AG08396 (cell line): ENCODE measurements at places on chromosomes 3 and 15.

- no peak for DNase-seq
Observed at GRCh38 chr3:51964521-51964920, 2.7 kb downstream of the PCBP4 start.

- DNase-seq = peak; percentile 40
Observed at GRCh38 chr15:67068710-67069400, 3.5 kb downstream of the SMAD3 start.

DNA sequence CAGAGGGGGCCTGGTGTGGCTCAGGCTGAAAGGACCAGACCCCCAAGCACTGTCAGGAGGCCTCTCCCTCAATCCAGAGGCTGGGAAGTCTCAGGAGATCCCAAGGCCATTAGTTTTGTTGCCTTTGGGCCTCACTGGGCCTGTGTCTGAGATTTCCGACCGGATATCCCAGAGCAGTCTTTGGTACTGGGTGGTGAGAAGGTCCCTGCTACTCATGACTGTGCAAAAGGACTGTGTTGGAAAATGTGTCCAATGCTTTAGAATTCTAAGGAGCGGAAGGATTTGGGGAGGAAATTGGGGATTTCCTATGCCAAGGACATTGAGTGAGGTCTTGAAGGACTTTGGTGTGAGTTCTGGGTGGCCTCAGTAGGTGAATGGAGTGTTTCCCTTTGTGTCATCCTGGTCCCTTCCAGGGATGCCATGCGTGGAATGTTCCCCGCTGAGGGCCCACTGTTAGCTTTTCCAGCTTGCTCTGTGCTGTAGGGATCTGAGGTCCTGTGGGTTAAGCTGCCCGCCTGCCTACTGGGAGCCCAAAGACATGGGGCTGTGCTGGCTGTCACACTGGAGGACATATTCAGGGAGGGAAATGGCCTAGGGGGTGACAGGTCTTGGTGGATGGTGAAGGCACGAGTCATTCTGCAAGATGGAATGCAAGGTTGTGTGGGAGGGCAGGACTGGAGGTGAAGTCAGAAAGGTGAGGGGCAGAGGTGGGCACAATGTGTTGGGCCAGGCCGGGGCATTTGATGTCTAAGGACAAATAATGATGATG is 16.4 kb downstream of the SMAD6 start:
- DNase-seq = no peak

DNA sequence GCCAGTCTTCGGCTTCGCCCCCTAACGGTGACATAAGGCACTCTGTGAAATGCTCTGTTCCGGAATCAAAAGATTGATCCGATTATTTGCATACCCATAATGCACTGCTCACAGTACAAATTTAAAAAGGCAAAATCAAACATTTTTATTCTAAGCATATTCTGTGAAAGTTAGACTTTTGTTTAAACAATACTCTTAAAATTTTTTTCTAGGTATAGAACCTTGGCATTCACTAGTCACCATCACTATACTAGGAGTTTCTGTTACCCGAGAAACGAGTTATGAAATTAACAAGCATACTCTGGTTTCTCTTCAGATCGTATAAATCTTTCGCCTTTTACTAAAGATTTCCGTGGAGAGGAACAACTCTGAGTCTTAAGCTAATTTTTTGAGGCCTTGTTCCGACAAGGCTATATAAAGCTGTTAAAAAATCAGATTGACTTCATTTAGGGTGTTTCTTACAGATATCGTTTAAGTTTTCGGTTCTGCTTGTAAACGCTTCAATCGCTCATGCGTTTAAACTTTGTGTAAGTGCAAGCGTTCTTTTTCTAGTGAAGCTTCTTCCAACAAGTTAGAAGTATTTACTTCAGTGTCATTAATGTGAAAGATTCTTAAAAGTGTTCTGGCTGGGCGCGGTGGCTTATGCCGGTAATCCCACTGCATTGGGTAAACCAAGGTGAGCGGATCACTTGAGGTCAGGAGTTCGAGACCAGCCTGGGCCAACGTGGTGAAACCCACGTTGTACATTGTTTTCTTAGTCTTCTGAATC is at the start of gene RNU5B-1:
Gene RNU5B-1 (plus strand): TSS at position 297 of the 769 bp plus-strand sequence.
- DNase-seq = peak; percentile 84

DNA sequence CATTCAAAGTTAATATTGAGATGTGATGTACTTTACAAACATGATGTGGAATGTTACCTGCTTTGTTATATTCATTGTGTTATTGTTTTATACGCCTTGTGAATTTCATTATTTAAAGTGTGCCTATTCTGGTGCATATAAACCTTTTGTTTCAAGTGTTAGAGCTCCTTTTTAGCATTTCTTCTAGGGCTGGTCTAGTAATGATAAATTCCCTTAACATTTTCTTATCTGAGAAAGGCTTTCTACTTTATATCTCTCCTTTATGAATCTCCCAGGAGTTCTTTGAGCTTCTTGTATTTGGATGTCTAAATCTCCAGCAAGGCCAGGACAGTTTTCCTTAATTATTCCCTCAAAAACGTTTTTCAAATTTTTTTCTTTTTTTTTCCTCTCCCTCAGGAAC is 1005.6 kb downstream of the IGSF11 start:
- no peak for DNase-seq

DNA sequence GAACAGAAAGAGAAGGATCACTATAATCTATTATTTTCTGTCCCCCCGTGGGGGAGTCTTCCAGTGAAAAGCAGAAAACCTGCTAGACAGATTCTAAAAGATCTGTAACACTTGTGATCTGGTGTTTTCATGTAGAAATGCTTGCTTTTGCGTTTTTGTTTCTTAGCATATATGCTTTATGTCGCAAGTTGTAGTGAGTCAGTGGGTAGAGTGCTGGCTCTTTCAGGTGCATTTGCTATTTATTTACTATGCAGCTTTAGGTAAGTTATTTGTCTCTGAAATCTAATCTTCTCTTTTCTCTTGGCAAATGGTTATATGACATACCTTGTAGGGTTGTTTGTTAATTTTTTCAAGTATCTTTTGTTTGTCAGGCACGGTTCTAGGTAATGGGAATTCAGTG is 9.4 kb downstream of the AKAP13 start:
- no peak for DNase-seq

DNA sequence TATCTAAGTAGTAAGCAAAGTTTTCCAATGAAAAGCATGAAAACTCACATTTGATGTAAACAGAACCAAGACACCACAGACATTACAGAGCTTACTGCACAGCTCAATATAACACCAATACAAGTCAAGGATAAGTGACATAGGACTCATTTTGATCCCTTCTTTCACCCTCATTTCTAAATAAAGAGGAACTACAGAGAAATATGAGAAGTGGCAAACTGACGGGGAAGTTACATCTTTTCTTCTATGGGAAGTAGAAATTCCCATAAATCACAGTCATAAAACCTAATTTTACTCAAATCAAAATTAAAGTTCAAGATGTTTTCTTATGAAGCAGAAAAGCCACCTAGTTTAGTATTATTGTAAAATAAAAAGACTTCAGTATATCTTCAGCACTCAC is 3.8 kb downstream of the ATG3 start:
- DNase-seq = no peak

- no peak for DNase-seq
Observed at GRCh38 chr3:4491855-4492207, 1.3 kb upstream of the ITPR1 start.

GRCh38 chr15:76162784-76163456 is 103.1 kb downstream of the TMEM266 start:
- no peak for DNase-seq

DNA sequence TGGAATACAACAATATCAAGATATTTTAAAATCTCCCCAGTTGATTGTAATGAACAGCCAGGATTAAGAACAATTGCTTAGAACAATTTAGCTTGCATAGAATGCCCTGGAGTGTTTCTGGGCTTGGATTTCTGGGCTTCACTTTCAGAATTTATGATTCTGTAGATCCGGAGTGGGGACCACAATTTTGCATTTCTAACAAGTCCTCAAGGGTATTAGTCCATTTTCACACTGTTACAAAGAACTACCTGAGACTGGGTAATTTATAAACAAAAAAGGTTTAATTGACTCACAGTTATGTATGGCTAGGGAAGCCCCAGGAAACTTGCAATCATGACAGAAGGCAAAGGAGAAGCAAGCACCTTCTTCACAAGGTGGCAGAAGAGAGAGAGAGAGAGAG is 54.3 kb upstream of the MYRIP start:
- no peak for DNase-seq

GRCh38 chr3:175585898-175586297 is 726.8 kb downstream of the NAALADL2 start:
- DNase-seq = peak; percentile 39
